Left renal pelvis (tissue), 4 donors: ENCODE measurements at places on chromosomes 4 and X. TPM values are rescaled to one million over a fixed set of nuclear protein-coding genes. Genes with fewer than 3 reads are reported as not detected.

DNA sequence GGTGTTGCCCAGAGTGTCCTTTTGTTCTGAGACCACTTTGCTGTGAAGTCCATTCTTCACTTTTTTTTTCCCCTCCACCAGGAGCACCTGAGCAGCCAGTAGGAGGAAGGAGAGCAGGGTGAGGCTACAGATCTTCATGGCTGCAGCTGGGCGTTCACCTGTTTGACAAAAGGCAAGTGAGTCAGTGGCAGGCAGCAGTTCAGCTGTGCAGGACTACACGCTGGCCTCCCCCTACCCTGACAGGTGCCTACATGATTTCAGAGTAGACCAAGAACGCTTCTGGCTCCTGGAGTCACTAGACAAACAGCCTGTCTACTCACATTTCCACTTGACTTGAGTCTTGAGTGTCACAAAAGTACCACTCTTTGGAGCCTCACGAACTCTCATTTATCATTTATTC, 2.0 kb downstream of the FGFBP1 start:
- no peak for DNase-seq

The UGT2A1 gene
- 1.6 TPM for polyA plus RNA-seq

The HMGN5 gene
- 56.4 TPM for polyA plus RNA-seq

GRCh38 chrX:338836-339400, 20.3 kb upstream of the GTPBP6 start:
- no peak for DNase-seq

- DNase-seq: no peak
Observed at GRCh38 chrX:132216806-132217202, 2.4 kb downstream of the RAP2C start.

- no peak for DNase-seq
Observed at GRCh38 chr4:25157081-25157480, 3.2 kb downstream of the SEPSECS start.

- no peak for DNase-seq
Observed at GRCh38 chrX:121655276-121655675, 607.9 kb downstream of the GLUD2 start.

The CENPE gene
- 12.5 TPM for polyA plus RNA-seq
